ENCODE measurements at places on chromosomes 11 and 22.

DNA sequence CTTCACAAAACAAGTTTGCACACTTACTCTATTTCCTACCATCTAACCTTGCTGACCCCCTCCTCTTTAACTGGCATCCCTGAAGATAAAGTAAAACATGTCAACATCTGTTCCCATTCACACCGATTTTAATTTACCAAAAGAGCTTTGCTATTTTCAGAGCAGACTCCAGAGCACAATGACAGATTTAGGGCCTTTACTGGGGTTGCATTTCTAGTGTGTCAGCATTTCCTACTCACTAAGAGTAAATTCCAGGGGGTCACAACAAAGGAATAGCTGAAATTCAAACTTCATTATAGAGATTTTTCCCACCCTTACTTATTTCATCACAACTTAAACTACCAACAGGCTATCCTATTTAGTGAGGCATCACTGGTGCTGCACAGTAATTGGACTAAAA lies 60.8 kb downstream of the SOX6 start:
- DNase-seq: no peak

- no peak for DNase-seq
Measured at GRCh38 chr22:47872761-47873535, 1110.5 kb downstream of the TBC1D22A start.

DNA sequence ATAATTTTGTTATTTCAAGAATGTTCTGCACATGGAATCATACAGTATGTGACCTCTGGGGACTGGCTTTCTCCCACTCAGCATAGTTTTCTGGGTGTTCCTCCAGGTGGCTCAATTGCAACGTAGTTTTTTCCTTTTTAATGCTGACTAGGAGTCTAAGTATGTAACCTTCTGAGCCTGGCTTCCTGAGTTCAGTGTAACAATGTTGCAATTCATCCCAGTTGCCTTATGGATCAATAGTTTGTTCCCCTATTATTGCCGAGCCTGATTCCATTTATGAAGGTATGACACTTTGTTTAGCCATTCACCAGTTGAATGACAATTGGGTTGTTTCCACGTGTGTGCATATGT lies 128.3 kb downstream of the CRYBB2 start:
- no peak for DNase-seq

GRCh38 chr11:71214553-71215424 lies 37.6 kb downstream of the SHANK2 start:
- no peak for DNase-seq

DNA sequence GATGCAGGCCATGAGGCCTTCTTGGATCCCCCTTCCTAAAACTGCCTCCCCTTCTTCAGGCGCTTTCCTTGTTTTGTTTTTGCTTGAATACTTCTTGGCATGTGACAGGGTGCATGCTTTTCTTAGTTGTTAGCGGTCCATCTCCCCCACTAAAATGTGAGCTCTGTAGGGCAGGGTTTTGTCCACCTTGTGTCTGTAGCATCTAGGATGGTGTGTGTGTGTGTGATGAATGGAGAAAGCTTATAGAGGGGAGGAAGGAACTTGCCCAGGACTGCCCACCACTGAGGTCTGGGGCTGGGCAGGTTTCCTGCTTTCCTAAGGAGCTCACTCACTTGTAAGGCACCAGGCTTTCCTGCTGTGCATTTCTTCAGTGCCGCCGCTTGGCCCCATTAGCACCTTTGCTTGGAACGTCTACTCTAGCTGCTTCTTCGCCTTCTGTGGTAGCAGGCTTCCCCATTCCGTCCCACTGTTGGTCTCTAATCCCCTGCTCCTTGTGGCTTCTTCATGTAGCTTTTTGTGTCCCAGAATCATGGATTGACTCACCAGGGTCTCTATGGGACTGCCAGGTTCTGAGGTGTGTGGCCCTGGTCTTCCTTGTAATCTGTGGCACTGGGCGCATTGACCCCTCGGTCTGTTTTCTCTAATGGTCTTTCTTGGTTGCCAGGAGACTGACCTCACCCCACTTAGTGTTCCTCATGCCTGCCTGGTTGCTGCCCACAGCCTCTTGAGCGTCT lies 3.3 kb downstream of the DGCR8 start:
- no peak for DNase-seq
